ENCODE measurements at places on chromosomes 11 and 22.
A peak's percentile ranks its signal among the peaks of the same experiment; 100 is the strongest.

GRCh38 chr11:114155116-114155515 lies 95.6 kb downstream of the ZBTB16 start:
- no peak for DNase-seq

DNA sequence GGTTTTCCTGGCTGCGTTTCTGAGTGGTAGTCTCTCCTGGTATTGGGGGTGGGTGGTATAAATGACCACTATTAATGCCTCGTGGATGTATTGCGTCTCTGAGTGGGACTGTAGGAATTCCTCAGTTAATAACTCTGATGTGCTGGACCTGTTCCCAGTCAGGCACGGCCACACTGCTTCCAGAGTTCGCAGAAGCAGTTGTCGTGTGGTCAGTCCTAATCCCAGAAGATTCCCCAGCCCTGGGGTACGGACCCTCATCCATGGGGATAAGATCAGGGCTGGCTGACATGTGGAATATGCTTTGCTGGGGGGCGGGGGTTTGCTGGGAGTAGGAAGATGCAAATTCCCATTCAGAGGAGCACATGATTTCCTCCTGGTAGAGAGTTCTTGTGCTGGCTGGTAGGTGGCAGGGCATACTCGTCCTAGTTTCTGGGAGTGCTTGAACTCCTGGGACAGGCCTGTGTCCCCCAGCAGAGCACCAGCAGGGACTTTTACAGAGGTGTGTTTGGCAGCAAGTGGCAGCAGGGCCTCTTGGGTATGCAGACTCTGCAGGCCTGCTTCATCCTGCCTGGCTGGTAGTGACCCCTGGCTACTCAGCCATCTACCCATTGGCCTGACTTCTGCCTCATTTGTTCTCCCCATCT lies 157.4 kb downstream of the NAV2 start:
- no peak for DNase-seq

- no peak for DNase-seq
Observed at GRCh38 chr11:120547316-120547715, 35.8 kb downstream of the GRIK4 start.

- DNase-seq: no peak
Observed at GRCh38 chr11:116782728-116783127, 5.1 kb downstream of the ZPR1 start.

- peak; percentile 88 for DNase-seq
Observed at GRCh38 chr22:19943082-19944026, 1.7 kb upstream of the TXNRD2 start.

DNA sequence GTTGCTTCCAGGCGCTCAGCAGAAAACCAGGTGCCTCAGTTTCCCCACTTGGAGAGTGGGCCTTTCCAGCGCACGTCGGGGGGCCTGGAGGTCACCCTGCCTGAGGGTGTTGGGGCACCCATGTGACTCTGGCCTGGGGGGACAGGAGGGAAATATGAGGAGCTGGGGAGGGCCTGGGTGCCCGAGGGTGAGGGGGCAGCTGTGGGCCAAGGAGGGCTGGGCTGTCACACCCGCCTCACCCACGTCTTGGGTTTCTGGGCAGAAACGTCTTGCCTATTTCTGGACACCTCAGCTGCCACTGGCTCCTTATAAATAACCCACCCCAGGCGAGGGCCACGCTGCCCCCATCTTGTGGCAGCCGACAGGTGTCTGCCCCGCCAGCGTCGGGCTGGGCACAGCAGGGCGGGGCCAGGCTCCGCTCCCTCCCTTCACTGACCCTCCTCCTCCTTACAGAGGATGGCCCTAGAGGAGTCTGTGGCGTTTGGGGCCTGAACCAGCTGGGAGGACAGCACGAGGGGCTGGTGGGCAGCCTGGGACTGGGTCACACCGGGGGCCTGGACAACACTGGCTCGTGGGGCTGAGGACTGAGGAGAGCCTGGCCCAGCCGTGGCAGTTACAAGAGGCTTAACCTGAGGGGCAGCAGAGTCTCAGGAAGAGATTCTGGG lies 1.5 kb downstream of the TNNT3 start:
- DNase-seq: no peak

DNA sequence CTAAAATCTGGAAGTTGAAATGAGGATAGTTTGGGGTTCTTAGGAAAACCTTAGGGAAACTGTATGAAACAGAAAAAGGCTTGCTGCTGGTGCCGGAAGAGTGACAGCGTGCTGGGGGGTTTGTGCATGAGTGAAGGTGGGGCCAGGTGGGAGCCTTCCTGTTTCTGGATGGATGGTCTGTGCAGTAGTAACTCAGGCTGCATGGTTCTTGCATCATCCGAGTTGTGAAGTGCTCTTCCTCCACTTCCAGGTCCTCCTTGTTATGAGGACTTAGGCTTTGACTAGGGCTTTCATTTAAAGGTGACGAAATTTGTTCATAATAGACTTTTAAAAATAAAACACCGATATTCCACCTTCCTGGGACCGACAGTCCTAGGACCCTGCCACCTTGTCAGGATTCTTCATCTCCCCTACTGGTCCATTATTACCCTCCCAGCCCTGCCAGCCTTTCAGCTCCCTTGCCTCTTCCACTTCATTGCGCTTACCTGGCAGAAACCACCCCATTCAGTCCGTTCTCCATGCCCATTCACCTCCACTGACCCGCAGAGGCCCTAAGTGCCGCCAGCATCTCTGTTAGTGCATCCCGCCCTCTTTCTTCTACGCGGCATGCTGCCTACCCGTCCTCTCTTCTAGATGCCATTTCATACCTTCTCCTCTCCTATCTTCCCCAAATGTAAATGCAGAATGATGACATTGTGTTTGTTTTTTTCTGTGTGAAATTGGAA lies 47.3 kb downstream of the PPFIA1 start:
- no peak for DNase-seq

GRCh38 chr11:113896156-113896879 lies 8.3 kb upstream of the HTR3B start:
- DNase-seq: peak; percentile 15

GRCh38 chr11:124080327-124081001 lies 34.8 kb upstream of the VWA5A start:
- DNase-seq: no peak

GRCh38 chr22:21611210-21611977 lies 18.4 kb downstream of the YDJC start:
- DNase-seq: no peak

GRCh38 chr22:44947049-44947448 lies 62.8 kb downstream of the PHF21B start:
- DNase-seq: no peak

- DNase-seq: no peak
Observed at GRCh38 chr11:126841999-126842398, 158.6 kb downstream of the KIRREL3 start.

DNA sequence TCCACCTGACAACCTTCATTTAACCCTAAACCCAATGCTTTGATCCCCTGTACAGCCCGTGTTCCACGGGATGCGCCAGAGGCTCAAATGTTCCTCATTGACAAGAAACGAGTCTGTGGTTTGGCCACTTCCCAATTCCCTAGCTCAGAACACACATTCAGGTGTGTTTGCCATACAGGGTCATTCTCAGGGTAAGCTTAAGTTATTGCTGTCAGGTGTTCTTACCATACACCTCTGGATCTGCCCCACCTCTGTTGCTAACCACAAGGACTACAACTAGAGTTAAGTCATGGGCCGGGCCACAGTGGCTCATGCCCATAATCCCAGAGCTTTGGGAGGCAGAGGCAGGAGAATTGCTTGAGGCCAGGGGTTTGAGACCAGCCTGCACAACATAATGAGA lies 45.6 kb upstream of the POLD3 start:
- no peak for DNase-seq

DNA sequence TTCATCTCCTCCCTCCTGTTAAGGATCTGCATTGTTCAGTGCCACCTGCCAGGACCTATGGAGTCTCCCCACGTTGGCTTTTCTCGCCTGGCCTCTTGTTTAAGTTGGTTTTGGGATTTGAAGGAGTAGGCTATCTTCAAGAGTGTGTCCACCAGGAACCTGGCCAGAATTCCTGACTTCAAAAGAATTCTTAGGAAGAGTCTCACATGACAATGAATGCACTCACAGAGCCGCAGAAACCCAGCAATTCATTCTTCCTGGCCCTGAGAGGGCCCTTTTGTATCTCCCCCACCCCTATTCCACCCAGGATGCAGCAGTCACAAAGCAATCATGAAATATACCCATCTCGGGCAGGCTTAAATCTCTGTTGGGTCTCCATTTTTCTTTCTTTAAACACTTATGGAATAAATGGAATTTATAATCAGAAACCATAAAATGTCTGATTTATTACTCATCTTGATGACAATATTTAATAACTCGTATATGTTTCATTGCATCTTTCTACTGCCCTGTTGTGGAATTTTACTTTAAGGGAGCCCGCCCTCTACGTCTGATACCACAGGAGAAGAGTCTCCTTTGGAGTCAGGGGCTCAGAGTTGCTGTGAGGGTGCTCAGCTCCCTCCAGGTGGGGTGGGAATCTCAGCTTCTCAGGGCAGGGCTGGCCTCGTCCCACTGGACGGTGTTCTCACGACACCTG lies 507.0 kb downstream of the NTM start:
- no peak for DNase-seq

GRCh38 chr11:56876621-56877275 lies 112.0 kb upstream of the OR5AK2 start:
- no peak for DNase-seq

DNA sequence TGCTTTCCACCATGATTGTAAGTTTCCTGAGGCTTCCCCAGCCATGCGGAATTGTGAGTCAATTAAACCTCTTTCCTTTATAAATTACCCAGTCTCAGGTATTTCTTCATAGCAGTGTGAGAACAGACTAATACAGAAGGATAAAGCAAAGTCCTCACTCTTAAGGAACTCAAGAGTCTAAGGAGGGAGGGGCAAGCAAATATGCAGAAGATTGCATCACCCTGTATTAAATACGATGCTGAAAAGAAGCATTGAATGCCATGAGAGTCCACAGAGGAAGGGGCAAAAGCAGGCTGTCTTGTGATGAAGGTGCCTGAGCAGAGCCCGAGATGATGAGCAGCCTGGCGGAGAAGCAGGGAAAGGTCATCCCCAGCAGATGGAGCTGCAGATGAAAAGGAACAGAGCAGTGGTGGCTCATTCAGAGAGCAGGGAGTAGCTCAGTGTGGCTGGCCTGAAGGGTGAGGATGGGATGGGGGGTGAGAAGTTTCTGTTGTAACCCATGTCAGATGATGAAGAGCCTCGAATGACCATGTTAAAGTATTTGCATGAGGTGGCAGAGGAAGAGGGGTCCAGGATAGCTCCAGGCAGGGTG lies 6.3 kb upstream of the IZUMO1R start:
- DNase-seq: peak; percentile 3

GRCh38 chr22:36336246-36337182 lies 51.3 kb downstream of the MYH9 start:
- DNase-seq: no peak

- no peak for DNase-seq
Observed at GRCh38 chr22:20926243-20926642, 9.0 kb downstream of the CRKL start.

DNA sequence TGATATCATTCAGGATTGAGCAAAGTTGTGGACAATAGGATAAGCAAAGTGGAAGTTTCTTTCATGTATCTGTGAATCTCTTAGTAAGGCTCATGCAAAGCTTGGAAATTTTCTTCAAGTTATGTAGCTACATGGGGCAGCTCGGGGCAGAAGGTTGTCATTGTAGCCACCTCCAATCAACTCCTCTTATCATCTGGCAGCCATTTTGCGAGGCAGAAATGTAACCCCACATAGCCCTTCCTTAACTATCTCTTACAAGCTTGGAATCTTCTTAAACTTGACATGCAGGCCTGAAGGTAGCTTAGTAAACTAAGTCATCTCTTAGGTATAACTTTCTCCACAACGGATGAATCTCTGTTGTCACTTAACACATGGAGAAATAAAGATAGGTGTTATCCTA lies 392.8 kb downstream of the AASDHPPT start:
- DNase-seq: no peak

- DNase-seq: no peak
Observed at GRCh38 chr22:35450824-35451569, 51.1 kb downstream of the MCM5 start.

- peak; percentile 23 for DNase-seq
Observed at GRCh38 chr11:69448471-69449284, 32.8 kb upstream of the LINC01488 start.

GRCh38 chr22:28398981-28399380 lies 280.7 kb downstream of the TTC28 start:
- no peak for DNase-seq

DNA sequence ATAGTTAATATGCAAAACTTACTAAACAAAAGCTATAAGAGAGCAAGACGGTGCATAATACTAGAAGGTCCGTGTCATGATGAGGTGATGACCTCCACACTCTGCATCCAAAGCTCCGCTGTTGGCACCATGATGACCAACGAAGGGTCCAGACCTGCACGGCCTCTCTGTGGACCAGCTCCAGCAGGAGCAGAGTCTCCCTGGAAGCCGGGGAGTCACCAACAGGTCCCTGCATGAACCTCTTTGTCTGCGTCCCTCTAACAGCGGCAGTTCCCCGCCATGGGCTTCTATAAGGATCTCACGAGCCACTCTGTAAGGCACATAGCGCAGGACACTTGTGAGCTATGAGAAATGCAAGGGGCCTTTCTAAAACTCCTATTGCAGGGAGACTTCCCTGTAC lies 517.3 kb downstream of the BRD1 start:
- DNase-seq: no peak

GRCh38 chr11:87265132-87265531 lies 227.4 kb downstream of the TMEM135 start:
- DNase-seq: no peak

DNA sequence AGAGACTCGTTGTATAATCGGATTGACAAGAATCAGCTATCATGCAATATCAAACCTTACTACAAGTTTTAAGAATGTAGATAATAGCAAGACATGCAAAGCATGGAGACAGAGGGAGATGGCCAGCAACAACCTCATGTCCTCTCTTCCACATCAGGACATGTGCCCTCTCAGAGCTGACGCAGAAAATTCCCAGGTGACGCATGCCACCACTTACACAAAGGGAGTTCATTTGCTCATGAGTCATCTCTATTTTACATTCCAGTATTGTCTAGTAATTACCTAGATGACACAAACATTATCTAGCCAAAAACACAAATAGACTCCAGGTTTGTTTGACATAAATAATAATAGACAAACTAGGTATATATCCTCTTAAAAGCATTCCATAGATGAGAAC lies 38.1 kb upstream of the OPCML start:
- DNase-seq: no peak

GRCh38 chr11:27112946-27113345 lies 72.3 kb downstream of the BBOX1 start:
- no peak for DNase-seq

DNA sequence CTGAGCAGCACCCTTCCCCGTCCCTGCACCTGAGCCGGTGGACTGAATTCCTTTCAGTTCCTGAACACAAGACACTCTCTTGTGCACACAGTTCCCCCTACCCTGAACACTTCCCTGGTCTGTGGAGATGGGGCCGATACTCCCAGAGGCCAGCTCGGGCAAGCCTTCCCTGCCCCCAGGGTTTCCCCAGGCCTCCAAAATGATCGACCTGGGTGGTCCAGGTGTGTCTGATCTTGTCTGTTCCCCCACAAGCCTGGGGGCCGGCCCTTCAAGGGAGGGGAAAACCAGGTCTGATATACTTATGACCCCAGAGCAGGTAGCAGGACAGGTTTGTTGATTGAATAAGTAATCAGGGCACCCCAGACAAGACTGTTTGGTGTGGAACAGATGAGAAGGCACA lies 40.7 kb upstream of the KLHL35 start:
- DNase-seq: no peak

Data from Kasumi-1 (cell line).